Stimulated activated CD8-positive, alpha-beta memory T cell treated with anti-CD3 and anti-CD28 coated beads, Interleukin-4, amount 100 ng/mL, for 1 hour (primary cell): ENCODE measurements at places on chromosomes 5 and 9.

- DNase-seq: no peak
Measured at GRCh38 chr5:112253478-112254250, 165.4 kb downstream of the EPB41L4A start.

DNA sequence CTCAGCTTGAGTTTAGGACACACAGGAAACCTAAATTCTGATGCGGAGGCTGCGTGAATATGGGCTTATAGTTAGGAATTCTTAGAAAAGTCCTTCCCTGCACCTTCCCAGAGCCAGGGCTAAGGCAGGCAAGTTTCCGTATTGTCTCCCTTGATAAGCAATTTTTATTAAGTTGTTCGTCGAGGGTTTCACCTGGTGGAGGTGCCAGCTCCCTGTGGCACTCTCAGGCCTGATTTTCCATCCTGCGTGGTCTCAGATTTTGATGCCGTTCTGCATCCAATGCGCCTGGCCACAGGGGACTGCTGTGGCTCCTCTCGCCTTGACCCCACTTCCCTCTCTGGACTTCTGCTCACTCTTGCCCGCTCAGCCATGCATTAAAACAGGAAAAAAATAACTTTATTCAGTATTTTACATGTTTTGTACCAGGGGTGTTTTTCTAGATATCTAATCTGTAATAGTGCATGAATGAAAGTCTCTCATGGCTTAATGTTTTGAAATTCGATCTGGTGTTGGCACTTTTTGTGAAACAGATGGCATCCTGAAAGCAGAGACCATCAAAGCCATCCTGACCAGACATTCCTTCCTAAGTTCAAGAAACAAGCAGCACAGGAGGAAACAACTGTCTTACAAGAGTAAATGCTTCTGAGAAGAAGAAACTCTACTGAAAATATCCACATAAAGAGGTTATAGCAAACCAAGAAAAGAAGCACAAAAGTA is 50.7 kb downstream of the TRIP13 start:
- DNase-seq: no peak

- no peak for DNase-seq
Measured at GRCh38 chr9:81581986-81582385, 107.4 kb downstream of the TLE1 start.

DNA sequence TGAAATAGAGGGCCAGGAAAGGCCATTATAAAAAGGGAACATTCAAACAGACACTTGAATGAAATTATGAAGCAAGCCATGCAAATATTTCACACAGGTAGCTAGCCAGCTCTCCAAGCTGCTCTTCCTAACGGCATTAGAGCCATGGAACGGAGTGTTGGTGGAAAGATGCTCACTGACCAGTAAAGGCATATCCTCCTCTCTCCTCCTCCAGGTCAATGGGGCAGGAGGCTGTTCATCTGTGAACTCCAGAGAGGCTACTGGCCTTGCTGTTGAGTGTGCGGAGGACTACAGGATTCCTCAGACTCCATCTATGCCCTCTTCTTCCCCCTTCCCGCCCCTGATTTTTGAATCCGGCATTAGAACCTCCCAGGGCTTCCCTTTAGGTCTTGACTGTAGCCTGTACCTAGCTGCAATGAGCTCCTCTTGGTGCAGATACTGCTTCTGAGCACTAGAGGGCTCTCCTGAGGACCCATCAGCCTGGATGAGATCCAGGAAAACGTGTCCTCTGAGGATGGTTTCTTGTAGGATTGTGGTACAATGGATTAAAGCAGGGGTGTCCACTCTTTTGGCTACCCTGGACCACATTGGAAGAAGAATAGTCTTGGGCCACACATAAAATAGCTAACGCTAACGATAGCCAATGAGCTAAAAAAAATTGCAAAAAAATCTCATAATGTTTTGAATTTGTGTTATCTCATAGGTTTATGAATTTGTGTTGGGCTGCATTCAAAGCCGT is 162.2 kb downstream of the SREK1 start:
- no peak for DNase-seq

- DNase-seq: no peak
Measured at GRCh38 chr5:1754531-1755220, 45.0 kb downstream of the MRPL36 start.

- DNase-seq: no peak
Measured at GRCh38 chr5:138583984-138584637, 8.9 kb upstream of the HSPA9 start.

GRCh38 chr9:94145640-94146039 is 61.4 kb downstream of the PTPDC1 start:
- DNase-seq: no peak
